Common myeloid progenitor, CD34-positive (primary cell): ENCODE measurements at places on chromosomes 16 and 17.

- no peak for DNase-seq
Measured at GRCh38 chr17:4357030-4357628, 9.3 kb downstream of the UBE2G1 start.

- no peak for DNase-seq
Measured at GRCh38 chr17:57593739-57594462, 151.2 kb downstream of the CCDC182 start.

DNA sequence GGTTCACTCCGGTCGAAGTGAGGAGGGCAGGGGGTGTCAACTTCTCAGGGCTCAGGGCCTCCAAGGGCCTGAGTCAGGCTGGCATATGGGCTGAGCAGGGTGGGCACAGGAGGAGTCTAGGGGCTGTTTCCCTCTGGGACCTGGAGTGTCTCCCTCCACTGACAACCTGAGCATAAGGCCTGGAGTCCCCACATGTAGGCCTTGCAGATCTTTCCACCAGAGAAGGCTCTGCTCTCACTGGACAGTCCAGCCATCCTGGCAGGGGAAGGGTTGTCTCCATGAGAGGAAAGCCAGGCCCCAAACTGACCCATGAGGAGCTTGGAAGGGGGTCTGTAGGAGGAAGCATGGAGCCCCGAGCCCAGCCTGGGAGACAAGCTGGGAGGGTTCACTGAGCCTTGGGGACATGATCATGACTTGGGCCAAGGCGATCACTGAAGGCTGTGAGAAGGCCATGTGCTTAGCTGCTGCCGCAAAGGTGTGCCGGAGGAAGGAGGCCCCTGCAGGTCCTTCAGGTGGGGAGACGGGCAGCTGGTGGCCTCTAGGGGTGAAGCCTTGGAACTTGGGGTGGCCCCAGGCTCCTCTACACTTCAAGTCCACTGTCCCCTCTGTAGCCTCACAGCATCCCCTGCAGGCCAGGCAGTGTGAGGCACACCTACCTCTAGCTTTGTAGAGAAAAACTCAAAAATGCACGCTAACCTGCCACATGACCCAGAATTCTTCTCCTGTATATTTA lies 9.9 kb downstream of the CMTM2 start:
- DNase-seq: peak; percentile 90

GRCh38 chr17:43006639-43007551 lies at the start of gene IFI35:
Gene IFI35 (plus strand): TSS chr17:43006784. CDS start chr17:43006948, 164 bp downstream.
- peak; percentile 84 for DNase-seq

GRCh38 chr16:75108792-75109731 lies 7.5 kb downstream of the LDHD start:
- DNase-seq: peak; percentile 95

GRCh38 chr17:70256751-70257150 lies 87.4 kb downstream of the KCNJ2 start:
- no peak for DNase-seq

DNA sequence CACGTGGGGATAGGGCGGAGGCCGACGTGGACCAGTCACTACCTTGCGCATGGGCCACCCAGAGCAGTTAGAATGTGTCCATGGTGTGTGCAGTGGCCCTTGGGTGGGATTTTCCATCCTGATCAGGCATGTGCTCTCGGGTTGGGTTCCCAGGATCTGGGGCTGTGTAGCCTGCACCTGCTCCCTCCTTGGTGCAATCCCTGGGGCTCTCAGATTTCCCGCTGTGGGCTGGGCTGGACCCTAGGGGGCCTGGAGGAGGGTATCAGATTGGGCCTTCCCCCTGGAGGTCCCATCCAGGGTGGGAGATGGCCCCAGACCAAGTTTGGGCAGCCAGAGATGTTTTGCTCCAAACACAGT lies 1.3 kb downstream of the SMTNL2 start:
- no peak for DNase-seq

- DNase-seq: no peak
Measured at GRCh38 chr17:27980043-27980442, 62.4 kb upstream of the NLK start.

GRCh38 chr16:84833144-84833500 lies 13.3 kb downstream of the CRISPLD2 start:
- DNase-seq: no peak

- no peak for DNase-seq
Measured at GRCh38 chr16:66265048-66265415, 101.5 kb upstream of the CDH5 start.

- DNase-seq: no peak
Measured at GRCh38 chr17:79801156-79802038, 4.5 kb upstream of the CBX8 start.

- no peak for DNase-seq
Measured at GRCh38 chr17:35537601-35538141, at the start of gene SLFN12L. Gene SLFN12L (minus strand): TSS chr17:35537678. CDS start chr17:35522364, 15,314 bp downstream.

- no peak for DNase-seq
Measured at GRCh38 chr16:65681406-65681805, 559.5 kb upstream of the CDH11 start.

GRCh38 chr16:55534756-55535155 lies 25.9 kb downstream of the LPCAT2 start:
- DNase-seq: no peak

- no peak for DNase-seq
Measured at GRCh38 chr17:71412803-71413202, 708.0 kb upstream of the SOX9 start.

- no peak for DNase-seq
Measured at GRCh38 chr16:76670125-76670857, 393.1 kb downstream of the CNTNAP4 start.

GRCh38 chr16:48352648-48353390 lies 32.4 kb downstream of the SIAH1 start:
- DNase-seq: no peak

GRCh38 chr17:67759355-67760171 lies 41.8 kb downstream of the NOL11 start:
- no peak for DNase-seq

DNA sequence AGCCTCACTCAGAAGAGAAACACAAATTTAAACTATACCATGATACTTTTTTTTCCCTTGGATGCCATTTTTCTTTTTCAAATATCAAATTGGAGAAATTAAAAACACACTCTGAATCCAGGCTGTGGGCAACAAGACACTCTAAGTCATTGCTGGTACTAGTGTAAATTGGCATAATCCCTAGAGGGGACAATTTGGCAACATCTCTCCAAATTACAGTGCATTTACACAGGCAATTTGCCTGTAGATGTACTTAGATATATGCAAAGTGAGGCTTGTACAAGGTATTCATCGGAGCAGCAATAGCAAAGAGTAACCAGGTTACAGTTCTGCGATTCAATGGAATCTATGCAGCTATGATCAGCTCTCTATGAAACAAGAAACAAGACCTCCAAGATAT lies 6.7 kb upstream of the GUCY2D start:
- DNase-seq: no peak

- DNase-seq: peak; percentile 33
Measured at GRCh38 chr16:70432723-70433457, 6.0 kb downstream of the ST3GAL2 start.

DNA sequence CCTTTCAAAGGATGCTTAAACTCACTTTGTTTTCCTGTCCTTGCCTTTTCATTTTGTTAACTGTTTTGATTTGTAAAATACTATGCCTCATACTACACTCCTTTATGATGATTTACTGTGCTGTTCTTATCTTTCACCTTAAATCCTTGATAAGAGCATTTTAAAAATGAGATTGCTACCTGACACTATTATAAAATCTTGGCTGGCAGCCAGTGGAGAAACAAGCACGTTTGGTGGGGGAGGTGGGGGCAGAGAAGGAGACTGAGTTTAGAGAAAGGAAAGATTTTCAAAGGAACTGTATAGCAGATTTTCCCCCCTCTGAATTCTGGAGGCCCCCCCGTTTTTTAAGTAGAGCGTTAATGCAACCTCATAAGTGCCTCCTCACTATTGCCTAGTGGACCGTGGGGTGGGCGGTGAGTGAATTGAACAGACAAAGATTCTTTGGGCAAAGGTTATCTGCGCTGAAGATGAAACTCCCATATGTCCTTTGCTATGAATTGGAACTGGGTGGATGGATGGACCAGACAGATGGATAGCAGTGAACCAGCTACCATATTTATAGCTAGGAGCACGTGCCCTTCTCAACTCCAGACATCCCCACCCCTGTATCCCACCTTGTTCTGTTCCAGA lies 200.2 kb downstream of the CCDC182 start:
- DNase-seq: no peak

DNA sequence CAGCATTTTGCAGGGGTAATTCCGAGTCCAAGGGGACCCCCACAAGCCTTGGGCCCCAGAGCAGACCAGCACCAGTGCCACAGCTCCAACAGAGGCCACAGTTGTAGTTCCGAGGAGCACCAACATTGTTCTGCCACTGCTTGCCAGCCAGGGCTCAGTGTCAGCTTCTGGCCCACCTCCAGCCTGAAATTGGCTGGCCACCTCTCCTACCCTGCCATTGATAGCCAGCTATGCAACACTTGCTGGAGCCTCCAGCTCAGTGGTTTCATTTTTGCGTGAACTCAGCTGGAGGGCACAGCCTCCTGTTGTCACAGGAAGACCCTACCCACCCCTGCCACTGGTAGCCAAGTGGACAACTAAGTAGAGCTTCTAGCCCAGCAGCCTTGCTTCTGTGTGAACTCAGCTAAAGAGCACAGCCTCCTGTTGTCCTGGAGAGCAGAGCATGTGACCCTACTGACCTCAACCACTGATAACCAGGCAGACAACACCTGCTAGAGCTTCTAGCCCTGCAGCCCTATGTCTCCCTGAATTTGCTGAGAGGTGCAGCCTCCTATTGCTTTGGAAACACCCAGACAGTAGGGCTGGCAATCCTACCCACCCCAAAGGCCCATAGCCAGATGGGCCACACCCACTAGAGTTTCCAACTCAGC lies 24.9 kb downstream of the HYDIN start:
- DNase-seq: no peak

- DNase-seq: no peak
Measured at GRCh38 chr17:48998587-48999440, 1.6 kb downstream of the IGF2BP1 start.
